Stimulated activated CD8-positive, alpha-beta memory T cell treated with anti-CD3 and anti-CD28 coated beads, Interleukin-15, amount 100 ng/mL, for 1 hour (primary cell): ENCODE measurements at places on chromosomes 7 and 10.

GRCh38 chr7:7795630-7796121, 77.3 kb upstream of the RPA3 start:
- DNase-seq, result no peak

DNA sequence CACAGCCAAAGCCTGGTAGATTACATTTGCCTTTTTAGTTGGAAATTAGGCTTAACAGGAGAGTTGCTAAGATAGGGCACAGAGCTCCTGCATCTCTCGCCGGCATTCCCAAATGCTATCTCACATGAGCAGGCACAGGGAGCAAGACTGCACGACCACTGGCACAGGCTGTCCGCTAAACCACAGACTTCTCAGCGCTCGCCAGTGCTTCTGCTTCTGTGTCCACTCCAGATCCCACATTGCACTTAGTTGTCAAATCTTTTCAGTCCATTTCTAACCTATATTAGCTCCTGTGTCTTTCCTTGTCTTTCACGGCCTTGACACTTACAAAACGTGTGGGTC, 138.9 kb downstream of the EGFR start:
- DNase-seq, result no peak

DNA sequence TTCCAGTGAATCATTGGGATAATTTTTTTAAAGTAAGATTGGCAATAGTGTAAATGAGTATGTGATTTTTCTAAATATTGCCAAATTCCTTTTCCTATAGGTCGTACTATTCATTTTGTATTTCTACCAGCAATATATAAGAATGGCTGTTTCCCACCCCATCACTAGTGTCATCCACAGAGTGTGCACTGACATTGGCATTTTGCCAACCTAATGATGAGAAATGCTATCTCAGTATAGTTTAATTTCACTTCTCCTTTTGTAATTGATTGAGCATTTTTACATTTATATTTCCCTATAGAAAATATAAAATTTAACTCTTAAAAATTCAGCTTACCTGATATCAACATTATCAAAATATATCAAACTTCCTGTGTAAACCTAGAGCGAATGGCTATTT, 17.6 kb upstream of the TMEM26 start:
- DNase-seq, result no peak

DNA sequence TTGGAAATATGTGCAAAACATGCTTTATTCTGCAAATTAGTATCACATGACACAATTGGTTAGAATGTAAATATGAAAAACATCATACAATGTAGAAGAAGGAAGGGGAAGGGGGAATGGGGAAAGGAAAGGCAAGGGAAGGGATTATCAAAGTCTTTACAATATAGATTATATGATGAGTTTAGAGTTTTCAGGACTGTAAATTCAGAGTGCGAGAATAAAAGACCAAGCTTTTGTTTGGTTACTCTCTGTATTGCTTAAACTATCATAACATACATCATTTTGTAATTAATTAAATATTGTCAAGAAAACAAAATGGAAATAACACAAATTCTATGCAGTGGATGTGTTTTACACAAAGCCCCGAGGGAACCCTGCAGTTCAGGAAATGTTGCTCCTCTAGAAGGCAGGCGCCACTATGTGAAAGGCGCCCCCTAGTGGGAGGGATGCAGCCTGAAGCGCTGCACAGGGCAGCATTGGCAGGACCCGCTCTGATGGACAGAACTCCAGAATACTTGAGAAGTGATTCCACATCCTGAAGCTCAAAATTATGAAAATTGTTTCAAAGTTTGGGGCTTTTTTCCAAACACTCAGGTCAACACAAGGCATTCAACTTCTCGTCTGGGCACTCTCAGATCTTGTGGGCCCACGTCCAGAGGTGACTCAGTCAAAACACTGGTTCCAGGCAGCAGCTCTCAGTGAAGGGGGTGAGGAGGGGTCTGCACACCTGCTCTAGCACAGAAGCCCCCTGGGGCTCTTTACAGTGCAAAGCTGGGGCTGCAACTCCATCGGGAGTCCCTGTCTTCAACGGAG, 31.6 kb upstream of the TMEM254 start:
- DNase-seq, result peak; percentile 54

DNA sequence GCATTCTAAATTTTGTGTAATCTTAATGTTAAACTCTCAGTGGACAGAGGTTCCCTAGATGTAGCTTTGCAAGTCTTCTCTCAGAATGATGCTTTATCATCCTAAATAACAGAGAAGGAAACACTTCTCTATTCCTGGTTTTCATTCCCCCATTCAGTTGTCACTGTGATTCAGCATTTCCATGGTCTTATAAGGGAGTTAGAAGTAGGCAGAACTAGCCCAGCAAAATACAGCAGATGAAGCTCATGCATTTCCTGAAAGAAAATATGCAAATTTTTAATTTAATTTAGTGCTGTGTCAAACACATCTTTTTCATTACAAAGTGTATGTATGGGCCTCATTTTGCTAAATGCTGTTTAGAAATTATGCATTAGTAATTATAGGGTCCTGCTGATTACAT, 70.1 kb downstream of the ITPRID1 start:
- no peak for DNase-seq

DNA sequence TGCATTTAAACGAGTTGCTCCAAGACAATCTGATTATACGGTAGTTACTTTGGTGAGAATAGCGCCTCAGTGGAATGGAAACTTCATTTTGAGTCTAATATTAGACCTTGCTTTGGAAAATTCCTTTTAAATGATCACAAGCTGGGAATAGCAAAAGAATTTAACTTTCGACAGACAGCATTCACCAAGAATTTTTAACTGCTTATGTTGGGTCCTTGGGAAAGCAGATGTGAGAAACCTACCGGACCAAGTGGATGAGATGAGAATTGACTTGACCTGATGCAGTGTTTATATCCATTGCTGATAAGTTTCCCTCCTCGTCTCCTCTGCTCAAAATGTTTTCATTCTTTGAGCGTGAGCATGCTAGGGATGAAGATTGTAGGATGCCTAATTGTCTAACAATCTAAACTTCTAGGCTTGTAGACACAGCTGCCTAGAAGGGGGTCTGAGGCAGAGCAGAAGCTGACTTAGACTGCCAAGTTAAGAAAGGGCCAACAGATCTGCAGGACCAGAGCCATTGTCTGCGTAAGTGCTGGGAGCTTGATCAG, 126.9 kb downstream of the CNNM2 start:
- DNase-seq, result no peak

GRCh38 chr10:118259288-118259906, 82.7 kb downstream of the FAM204A start:
- DNase-seq, result no peak

DNA sequence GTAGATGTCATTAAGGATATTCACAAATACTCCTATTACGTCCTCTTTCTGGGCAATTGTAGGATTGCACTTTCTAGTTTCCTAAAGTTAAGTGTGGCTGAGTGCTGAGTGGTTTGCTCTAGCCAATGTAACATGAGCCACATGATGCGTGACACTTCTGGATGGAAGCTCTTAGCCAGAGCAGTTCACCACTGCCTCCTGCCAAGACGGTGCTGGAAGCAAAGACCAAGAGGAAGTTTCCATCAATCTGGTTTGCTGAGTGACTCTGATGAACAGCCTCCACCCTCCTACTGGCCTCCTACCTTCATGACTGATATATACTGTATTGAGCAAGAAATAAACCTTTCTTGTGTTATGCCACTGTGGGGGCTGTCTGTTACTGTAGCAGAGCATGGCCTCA, 318.1 kb downstream of the KCNMA1 start:
- no peak for DNase-seq

DNA sequence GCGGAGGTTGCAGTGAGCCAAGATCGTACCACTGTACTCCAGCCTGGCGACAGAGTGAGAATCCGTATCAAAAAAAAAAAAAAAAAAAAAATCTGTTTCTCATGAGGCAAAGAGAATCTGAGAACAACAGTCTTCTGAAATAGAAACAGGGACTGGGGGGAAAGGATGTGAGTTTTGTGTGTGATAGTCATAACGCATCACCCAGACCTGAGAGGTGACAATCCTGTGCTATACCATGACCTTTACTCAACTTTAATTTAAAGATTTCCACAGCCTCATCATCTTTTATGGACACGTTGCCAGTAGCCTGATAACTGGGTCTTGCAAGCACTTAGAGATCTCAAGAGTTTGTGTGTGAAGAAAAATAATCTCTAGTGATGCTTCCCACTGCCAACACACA, 2.3 kb downstream of the ATXN7L1 start:
- no peak for DNase-seq

GRCh38 chr7:120278773-120279172, 5.8 kb downstream of the KCND2 start:
- no peak for DNase-seq

- DNase-seq, result no peak
Measured at GRCh38 chr10:93254180-93254853, 180.6 kb downstream of the CYP26A1 start.

DNA sequence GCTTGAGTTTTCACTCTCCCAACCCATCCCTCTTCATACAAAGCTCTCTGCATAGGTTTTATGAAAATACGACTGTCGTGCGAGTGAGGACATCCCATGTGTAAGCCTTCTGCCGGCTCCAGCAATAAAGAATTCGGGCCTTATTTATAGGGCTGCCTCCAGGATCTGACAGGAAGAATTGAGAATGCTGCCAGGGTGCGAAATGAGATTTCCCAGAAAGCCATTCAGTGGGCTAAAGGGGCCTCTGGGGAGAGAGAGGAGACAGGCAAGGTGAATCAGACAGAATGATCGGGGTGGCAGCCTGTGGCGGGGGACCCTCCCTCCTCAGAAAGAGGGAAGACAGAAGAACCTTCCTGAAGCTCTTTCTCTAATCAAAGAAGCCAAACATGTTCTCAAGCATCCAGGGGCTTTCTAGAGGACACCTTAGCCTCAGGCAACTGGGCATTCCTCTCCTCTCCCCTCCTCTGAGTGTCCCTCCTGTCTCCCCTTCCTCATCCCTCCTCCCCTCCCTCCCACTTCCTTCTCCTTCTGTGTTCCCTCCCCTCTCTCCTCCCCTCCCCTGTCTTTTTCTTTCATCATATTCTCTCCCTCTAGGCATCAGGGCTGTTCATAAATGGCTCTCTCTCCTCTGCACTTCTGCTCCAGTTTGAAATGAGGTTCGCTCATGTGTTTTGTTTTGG, 410.9 kb downstream of the TYW1 start:
- no peak for DNase-seq

DNA sequence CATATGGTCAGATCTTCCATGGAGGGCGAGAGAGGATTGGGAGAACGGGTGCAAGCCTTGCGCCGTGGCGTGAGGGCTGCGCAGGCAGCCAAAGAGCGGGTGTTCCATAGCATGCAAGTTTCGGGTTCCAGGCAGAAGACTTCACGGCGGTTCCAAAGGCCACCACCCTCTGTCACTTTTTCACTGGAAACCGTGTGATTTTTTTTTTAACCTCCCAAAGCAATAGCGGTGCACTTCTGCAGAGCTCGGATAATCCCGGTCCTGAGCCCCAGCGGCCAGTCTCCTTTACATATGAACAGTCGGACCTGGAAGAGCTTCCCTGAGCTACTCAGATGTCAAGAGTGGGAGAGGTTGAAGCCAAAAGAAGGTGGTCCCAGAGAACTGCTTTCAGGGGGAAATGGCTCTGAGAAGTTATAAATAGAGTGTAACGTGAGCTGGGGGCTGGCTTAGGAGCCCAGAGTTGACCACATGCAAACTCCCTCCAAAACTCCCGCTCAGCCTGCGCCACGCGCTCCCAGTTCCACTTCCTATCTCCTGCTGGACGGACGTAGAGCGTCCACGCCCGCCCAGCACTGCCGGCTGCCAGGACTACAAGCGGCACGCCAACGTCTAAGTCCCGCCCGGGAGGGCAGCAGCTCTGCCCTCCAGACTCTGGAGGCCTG, at the start of gene MEOX2:
Gene MEOX2 (minus strand): TSS at position 389 of the 662 bp plus-strand sequence. CDS start 281 bp downstream, at position 108.
- no peak for DNase-seq

DNA sequence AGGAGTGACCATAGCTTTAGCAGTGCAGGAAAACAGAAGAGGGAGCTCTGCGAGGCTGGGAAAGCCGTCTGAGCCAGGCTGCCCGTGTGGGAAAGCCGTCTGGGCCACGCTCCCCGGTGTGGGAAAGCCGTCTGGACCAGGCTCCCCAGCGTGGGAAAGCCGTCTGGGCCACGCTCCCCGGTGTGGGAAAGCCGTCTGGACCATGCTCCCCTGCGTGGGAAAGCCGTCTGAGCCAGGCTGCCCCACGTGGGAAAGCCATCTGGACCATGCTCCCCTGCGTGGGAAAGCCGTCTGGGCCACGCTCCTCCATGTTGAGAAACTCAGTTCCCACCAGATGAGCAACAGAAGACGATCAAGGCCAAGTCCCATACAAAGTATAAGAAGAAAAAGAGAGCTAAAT, 101.8 kb downstream of the GALNT11 start:
- DNase-seq, result no peak

GRCh38 chr10:87844837-87845623, 18.3 kb downstream of the KLLN start:
- DNase-seq, result no peak

DNA sequence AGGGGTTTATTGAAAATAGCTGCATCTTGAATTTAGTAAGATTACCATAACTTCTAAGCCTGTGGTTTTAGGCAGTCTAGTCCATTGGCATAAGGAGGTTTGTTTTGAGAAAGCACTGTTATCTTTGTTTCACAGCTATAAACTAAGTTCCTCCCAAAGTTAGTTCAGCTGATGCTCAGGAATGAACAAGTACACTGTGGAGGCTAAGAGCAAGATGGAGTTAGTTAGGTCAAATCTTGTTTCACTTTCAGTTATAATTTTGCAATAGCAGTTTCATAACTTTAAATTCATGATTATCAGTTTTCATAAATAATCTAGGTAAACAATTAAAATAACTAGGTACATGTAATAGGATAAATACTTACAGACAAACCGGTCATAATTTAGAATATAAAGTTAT, 15.4 kb downstream of the SEC61G start:
- no peak for DNase-seq

GRCh38 chr7:122402235-122402634, 97.7 kb upstream of the FEZF1 start:
- no peak for DNase-seq
